ENCODE measurements at places on chromosomes 4 and X.

- peak; percentile 1 for DNase-seq
These were observed 98.2 kb upstream of the PRKX start for GRCh38 chrX:3811331-3812311.

DNA sequence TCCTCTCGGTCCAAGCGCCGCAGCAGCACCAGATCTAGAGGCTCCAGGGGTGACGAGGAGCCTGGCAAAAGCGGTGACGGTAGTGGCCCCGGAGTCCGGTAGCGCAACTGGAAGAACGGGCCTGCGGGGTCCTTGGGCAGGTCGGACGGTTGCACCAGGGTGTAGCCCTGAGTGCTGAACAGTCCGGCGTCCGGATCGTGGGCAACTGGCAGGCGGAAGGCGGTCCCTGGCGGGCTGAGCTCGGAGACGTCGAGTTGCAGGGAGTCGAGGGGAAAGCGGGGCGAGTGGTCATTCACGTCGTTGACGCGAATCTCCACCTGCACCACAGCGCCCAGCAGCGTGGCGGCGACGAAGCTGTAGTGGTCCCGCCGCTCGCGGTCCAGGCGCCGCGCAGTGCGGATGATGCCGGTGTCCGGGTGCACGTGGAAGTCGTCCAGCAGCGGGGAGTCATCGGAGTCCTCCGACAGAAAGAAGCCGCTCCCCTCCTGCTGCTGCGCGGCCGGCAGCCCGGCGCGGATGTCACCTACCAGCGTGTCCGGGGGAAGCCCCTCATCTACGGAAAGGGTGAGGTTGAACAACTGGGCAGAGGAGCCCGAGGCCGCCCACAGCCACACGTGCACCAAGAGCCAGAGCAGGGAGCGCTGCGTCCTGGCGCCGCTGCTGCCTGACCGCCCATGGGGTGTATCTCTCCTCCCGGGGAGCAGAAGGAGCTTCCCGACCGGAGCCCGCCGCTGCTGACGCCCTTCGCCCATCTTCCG lies 837 bp downstream of the DCHS2 start:
- no peak for DNase-seq

GRCh38 chr4:54272051-54272450 lies 43.0 kb downstream of the PDGFRA start:
- DNase-seq = no peak

- DNase-seq = no peak
These were observed 119.9 kb downstream of the FBXW7 start for GRCh38 chr4:152415980-152416379.

GRCh38 chr4:142901166-142901662 lies 55.1 kb upstream of the INPP4B start:
- DNase-seq = no peak

- no peak for DNase-seq
These were observed 37.8 kb upstream of the EXOC1L start for GRCh38 chr4:55781812-55782211.

DNA sequence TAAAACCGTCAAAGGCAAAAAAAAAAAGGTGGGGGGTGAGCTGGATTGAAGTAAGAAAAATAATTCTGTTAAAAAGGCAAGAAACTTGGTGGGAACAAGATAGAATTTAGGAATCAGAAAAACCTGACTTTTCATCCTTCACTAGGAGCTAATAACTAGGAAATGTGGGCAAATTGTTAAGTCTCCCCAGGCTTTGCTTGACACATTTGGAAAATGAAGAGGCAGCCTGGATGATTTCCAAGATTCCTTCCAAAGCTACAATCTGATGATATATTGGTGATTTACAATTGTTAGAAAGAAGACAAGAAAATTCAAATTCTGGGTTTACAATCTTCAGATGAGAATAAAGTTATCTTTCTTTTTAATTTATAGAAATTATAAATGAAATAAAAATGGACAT lies 1062.5 kb downstream of the ADGRL3 start:
- DNase-seq = no peak

DNA sequence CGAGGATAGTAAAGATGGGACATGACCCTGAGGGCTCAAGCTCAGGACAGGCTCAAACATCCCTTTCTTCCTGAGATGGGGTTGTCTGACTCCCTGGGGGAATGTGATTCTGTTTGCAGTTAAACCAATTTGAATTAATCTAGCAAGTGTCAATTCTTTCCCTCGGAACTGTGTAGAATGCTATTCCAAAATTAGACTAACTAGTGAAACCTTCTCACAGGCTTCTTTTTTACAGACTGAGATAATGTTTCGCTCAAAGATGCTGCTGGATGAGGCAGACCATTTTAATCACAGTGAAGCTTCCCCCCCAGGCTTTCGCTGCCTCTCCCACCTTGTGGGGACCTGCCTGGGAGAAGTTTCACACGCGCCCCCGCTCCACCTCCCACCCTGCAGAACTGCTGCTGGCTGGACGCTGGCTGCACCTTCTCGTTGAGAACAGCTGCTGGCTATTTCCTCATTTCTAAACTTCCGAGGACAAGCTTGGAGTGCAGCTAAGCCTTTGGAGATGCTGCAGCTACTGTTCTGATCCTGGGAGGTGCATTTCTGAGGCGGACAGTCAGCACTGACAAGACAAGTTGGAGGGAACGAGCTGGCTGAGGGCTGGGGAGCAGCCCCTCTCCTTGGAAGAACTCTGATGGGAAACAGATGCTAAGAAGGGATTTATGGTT lies 297.8 kb downstream of the RAPGEF2 start:
- peak; percentile 30 for DNase-seq

- DNase-seq = no peak
These were observed 35.0 kb downstream of the QDPR start for GRCh38 chr4:17476853-17477252.

- no peak for DNase-seq
These were observed 49.9 kb upstream of the NFKB1 start for GRCh38 chr4:102451266-102451665.

GRCh38 chr4:13545394-13545808 lies 1.1 kb upstream of the NKX3-2 start:
- DNase-seq = no peak

GRCh38 chr4:40462326-40462725 lies 127.2 kb downstream of the CHRNA9 start:
- no peak for DNase-seq

DNA sequence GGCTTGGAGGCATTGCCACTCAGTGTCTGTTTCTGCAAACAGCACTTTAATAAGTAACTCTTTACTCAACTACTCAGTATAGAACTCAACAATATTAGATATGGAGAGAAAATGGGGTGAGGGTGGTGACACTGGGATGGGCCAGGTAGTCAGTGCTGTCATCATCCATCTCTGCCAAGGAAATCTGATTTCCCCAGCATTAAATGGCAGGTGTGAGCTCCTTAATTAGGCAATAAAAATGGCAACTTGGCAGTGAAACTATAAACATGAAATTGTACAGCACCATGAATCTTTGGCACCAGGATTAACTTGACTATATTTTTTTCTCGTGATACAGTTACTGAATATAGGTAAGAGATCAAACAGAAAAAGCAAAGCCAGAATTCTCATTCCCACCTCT lies 146.2 kb downstream of the GLRA2 start:
- no peak for DNase-seq

- no peak for DNase-seq
These were observed 25.7 kb downstream of the MAPK10 start for GRCh38 chr4:86334020-86334750.

- DNase-seq = no peak
These were observed 529.4 kb upstream of the ATOH1 start for GRCh38 chr4:93299118-93299517.

GRCh38 chr4:46830971-46831454 lies 78.0 kb downstream of the COX7B2 start:
- DNase-seq = no peak

DNA sequence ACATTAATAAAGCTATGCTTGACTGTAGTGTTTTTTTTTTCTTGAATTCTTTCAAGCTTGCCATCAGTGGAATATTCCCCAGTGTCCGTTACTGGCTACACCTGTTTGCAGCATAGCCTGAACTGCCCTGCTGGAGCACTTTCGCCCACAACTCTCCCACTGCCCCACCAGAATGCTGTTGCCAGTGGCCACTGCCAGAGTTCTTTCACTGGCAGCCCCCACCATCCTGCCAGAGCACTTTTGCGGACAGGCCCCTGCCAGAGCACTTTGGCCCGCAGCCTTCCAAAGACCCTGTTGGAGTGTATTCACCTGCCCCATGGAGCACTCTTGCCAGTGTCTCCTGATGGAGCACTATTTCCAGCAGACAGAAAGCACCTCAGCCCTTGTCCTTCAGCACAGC lies 452.3 kb upstream of the GRID2 start:
- DNase-seq = no peak

DNA sequence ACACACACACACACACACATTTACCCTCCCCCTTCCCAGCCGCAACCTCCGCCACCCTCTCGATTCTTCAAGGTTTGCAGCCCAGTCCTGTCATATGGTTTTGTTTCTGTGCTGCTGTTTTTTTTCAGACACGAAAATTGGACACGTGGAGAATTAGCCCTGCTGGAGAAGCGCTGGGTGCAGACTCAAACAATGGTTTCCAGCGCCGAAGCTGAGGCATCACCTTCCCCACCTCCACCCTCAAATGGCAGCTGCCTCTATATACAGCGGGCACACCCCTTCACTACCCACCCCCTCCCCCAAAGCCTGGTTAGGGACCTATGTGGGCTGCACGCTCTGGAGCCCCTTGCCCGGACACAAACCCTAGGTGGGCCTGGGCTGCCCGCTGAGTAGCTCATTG lies 87.9 kb downstream of the BCOR start:
- DNase-seq = no peak

- no peak for DNase-seq
These were observed 39.0 kb downstream of the SHROOM2 start for GRCh38 chrX:9825129-9825790.

GRCh38 chr4:87679449-87680169 lies 29.5 kb downstream of the DMP1 start:
- peak; percentile 54 for DNase-seq

DNA sequence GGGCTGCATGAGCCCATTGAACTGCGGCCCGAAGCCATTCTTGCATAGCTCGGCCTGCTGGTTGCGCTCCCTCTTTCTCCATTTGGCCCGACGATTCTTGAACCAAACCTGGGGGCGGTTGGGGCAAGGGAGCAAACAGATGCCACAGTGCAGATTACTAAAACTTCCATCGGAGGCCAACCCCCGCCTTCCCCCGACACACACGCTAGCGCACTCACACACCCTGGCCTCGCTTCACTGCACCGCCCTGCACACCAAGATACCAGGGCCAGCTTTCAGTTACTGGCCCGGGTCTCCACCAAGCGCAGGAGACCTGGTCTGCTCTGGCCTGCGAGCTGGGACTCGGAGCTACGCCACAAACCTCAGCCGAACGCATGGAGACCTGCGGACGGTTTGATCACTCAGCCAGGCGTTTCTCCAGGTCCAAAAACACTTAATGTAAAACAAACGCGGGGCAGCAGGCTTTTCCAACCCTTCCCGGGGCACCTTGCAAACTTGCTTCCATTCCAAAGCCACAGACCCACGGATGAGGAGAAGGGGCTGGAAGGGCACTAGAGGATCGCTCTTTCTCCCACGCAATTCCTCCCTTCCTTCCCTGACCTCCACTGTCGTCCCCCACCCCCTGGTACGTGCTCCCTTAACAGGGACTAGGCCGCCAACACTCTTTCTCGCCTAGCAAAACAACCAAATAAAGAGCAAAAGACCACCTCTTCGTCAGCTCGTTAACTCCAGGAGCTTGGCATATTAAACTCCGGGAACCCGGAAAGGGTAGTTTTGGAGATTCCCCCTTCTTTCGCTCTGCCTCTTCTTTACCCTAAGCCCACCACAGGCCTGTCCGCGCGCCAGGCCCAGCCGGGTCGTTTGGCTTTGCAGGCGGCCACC lies 4.1 kb downstream of the PITX2 start:
- no peak for DNase-seq

GRCh38 chr4:121642292-121642691 lies 54.5 kb downstream of the ANXA5 start:
- DNase-seq = no peak
